ENCODE measurements at places on chromosomes 3 and 15. TPM values are rescaled to one million over a fixed set of nuclear protein-coding genes. Genes with fewer than 3 reads are reported as not detected.

Gene ZBTB47
- 28.1 TPM for polyA plus RNA-seq

Gene ZNF502
- polyA plus RNA-seq: 1.7 TPM

Gene TMEM108
- 0.70 TPM for polyA plus RNA-seq

Gene TICRR
- not detected for polyA plus RNA-seq

Gene SPATA12
- polyA plus RNA-seq: 0.11 TPM

Gene GOLGA6D
- not detected for polyA plus RNA-seq

All from adipose tissue (tissue), 3 donors.